ENCODE measurements at places on chromosomes 6 and 20. TPM values are rescaled to one million over a fixed set of nuclear protein-coding genes. Genes with fewer than 3 reads are reported as not detected.

Gene TFAP2A
- 26.6 TPM for total RNA-seq

DNA sequence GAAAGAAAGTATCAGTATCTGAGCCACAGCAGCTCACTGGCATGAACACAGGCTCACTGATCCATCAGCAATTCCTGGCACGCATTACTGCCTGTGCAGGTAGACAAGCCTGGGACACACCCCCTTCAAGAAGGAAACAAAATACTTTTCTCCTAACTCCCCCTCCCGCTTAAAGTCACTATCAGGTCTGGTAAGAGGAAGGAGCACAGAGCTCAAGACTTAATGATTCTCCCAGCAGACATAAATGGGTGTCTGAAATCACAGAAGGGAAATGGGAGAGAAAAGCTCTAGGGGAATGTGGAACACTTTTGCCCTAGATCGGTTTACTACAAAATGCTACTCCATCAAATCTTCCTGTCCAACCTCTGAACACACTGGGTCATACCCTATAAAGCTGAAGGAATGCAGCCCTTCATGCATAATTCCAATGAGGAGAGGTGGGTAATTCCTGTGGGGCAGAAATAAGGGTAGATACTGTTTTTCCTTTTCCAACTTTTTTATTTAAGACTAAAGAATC, at the start of gene ADGRF1:
Gene ADGRF1 (minus strand): TSS at position 58 of the 517 bp plus-strand sequence. CDS start 13,271 bp downstream, outside the sequence.
- peaks cover 5% of the 10 kb centered on the region for H3K4me1 ChIP-seq
- no peak for DNase-seq

DNA sequence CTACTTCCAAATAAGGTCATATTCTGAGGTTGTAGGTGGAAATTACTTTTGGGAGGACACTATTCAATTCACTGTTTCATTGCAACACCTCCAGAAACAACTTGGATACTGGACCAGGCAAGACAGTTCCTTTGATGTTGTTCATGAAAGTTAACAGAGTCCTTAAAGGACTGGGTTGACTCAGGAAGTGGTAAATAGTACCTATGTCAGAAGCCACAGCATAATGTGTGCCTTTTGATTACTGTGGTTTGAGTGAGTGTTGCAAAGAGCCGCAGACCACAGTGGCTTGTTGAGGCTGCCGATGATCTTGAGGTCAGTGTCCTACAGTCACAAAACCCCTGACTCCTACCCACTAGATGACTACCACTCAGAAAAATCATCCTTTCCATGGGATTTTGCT, 10.9 kb downstream of the IL20RA start:
- no peaks in the 10 kb centered on the region for H3K4me1 ChIP-seq
- no peak for DNase-seq
- peaks cover 2% of the 10 kb centered on the region for H3K36me3 ChIP-seq

DNA sequence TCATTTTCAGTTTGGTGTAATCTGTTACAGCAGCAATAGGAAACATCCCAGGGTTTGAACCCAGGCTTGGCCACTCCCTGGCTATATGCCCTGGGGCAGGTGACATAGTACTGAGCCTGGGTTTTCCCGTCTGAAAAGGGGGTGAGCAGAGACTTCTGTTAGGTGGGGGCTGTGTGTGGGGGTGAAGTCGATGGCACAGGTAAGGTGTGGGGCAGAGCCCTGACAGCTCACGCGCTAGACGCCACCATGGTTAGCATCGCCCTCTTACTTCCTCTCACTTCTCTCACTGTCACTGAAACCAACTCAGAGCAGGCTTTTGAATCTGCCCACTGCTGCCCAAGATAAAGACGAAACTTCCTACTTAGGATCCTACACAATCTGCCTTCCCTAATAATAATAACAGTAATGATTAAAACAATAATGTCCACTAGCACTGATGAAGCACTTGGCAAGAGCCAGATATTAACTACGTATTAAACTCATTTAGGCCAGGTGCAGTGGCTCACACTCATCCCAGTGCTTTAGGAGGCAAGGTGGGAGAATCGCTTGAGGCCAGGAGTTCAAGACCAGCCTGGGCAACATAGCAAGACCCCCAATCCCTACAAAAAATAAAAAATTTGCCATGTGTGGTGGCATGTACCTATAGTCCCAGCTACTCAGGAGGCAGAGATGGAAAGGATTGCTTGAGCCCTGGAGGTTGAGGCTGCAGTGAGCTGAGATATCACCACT, 117.9 kb upstream of the PTPN1 start:
- no peak overlapping the region for H3K27ac ChIP-seq
- no peak overlapping the region for H3K4me3 ChIP-seq
- H3K27me3 ChIP-seq: no peaks in the 10 kb centered on the region

GRCh38 chr6:71388856-71389527, 100.4 kb downstream of the OGFRL1 start:
- H3K27ac ChIP-seq: no peak overlapping the region
- H3K36me3 ChIP-seq: no peaks in the 10 kb centered on the region
- H3K27me3 ChIP-seq: no peaks in the 10 kb centered on the region
- H3K4me3 ChIP-seq: no peak overlapping the region
- DNase-seq: no peak
- H3K4me1 ChIP-seq: peaks cover 41% of the 10 kb centered on the region

DNA sequence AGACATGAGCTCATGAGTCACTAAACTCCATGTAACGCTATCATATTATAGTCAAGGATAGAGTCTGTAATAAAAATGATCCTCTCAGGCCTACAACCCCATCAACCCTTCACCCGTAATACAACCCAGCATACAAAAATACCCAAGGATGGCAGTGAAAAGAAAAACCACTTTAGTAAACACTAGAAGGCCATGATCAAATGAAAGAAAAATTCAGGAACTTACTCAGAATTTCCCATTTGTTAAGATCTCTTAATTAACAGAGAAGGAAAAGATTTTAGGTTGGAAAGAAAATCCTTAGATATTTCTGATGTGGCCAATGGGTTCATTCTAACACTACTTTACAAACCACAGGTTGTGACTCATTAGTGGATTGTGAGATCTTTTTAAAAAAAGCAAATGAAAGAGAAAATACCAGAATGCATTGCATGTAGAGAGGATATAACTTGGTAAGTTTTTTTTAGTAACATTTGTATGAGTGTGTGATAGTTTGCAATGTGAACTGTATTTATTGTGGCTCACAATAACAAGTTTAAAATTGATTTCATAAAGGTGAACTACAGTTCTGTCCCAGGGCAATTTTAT, 8.0 kb upstream of the UBE2J1 start:
- no peak overlapping the region for H3K4me3 ChIP-seq
- H3K36me3 ChIP-seq: peaks cover 3% of the 10 kb centered on the region
- H3K27ac ChIP-seq: peak overlapping the region; percentile 18
- no peak for DNase-seq
- H3K4me1 ChIP-seq: peaks cover 10% of the 10 kb centered on the region

GRCh38 chr6:6705915-6706675, 117.6 kb downstream of the LY86 start:
- DNase-seq: no peak
- H3K36me3 ChIP-seq: no peaks in the 10 kb centered on the region
- H3K27me3 ChIP-seq: no peaks in the 10 kb centered on the region
- H3K4me1 ChIP-seq: no peaks in the 10 kb centered on the region
- no peak overlapping the region for H3K4me3 ChIP-seq

DNA sequence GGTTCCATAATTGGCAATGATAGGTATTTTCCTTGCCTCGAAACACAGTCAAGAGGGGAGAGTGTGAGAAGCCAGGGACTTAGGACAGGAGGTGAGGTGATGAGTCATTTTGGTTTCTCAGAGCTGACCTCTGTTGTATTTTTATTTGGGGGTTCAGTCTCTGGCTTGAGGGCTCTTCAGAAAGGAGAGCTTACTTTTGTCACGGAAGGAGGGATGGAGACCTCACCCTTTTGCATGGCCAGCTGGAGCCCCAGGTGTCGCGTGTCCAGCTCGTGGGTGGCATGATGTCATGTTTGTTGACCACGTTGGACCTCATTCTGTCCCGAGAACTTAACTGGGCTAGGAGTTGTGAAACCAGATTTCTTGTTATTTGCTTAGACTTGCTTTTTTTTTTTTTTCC, 293.9 kb downstream of the QKI start:
- H3K36me3 ChIP-seq: no peaks in the 10 kb centered on the region
- no peak overlapping the region for H3K4me3 ChIP-seq
- no peak overlapping the region for H3K27ac ChIP-seq
- peaks cover 13% of the 10 kb centered on the region for H3K4me1 ChIP-seq
- no peak for DNase-seq

DNA sequence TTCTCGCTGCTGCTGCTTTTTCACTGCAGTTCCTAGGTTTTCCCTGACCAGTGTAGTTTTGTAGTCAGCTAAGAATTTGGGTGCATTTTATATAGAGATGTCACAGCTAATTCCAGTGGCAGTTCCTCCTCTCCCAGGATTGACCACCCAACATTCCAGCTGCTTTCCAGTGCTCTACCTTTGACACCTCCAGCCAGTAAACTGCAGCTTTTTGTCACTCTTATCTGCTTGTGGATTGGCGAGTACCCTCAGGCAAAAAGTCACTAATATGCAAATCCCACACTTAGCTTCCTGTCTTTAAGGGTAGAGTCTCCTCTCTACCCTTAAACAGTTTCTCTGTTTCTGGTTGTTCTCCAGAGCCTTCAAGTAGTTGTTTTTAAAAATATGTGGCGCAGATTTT, 146.9 kb upstream of the KCNG1 start:
- H3K36me3 ChIP-seq: peaks cover 1% of the 10 kb centered on the region
- DNase-seq: no peak
- H3K27ac ChIP-seq: no peak overlapping the region
- peaks cover 18% of the 10 kb centered on the region for H3K27me3 ChIP-seq
- no peak overlapping the region for H3K4me3 ChIP-seq

DNA sequence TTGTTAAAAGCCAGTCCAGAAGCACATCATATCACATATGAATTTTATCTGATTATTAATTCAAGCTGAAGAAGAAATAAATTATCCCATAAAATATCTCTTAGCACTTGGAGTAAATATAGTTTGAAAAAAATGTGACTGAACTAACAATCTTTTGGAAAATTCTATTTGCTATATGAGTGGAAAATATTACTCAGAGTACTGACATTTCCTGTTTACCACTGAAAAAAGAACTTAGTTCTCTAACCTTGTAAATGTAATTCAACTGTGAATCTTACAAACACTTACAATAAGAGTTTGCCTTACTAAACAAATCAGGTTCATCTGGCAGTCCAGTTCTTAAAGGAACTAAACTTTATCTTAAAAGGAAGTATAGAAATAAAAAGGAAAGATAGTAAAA, 44.2 kb downstream of the MOXD1 start:
- no peak for DNase-seq
- H3K27me3 ChIP-seq: no peaks in the 10 kb centered on the region

- no peak overlapping the region for H3K27ac ChIP-seq
- DNase-seq: no peak
Measured at GRCh38 chr6:79574630-79575225, 37.5 kb upstream of the LCA5 start.

DNA sequence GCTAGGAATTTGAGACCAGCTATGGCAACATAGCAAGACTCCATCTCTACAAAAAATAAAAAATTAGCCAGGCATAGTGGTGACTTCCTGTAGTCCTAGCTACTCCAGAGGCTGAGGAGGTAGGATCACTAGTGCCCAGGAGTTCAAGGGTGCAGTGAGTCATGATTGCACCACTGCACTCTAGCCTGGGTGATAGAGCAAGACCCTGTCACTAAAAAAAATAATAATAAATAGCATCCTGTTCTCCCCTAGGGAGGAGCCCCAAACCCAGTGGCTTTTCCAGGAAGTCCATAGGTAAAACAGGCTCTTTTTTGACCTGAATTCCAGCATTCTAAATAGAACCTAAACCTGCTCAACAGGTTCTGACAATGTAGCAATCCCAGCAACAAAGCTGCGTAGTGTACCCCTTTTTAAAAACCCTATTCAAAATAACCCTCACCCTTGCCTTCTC, 192.0 kb downstream of the ALDH8A1 start:
- DNase-seq: no peak
- H3K27ac ChIP-seq: no peak overlapping the region
- no peaks in the 10 kb centered on the region for H3K27me3 ChIP-seq
- no peaks in the 10 kb centered on the region for H3K36me3 ChIP-seq
- H3K4me1 ChIP-seq: peaks cover 10% of the 10 kb centered on the region
- H3K4me3 ChIP-seq: no peak overlapping the region

- no peaks in the 10 kb centered on the region for H3K36me3 ChIP-seq
- no peak for DNase-seq
- H3K4me1 ChIP-seq: peaks cover 10% of the 10 kb centered on the region
- H3K4me3 ChIP-seq: peak overlapping the region; percentile 72
- peaks cover 16% of the 10 kb centered on the region for H3K27me3 ChIP-seq
Measured at GRCh38 chr6:110039981-110040383, 61.9 kb downstream of the GPR6 start.

DNA sequence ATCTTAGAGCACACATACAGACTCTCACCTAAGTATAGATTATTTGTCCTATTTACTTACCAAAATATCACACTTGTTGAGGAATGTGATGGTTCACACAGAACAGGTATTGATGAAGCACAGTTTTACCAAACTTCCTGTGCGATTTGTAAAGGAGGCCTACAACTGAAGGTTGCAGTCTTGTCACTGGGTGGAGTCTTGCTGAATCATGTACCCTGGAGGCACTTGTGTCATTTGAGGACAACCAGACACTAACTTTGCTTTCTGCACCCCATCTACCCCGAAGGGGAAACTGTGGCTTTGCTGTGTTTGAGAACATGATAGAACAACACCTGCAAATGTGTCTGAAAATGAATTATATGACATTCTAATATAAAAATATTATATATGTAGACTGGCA, 32.4 kb upstream of the HINT3 start:
- H3K36me3 ChIP-seq: peaks cover 45% of the 10 kb centered on the region
- no peak overlapping the region for H3K27ac ChIP-seq
- no peak overlapping the region for H3K4me3 ChIP-seq
- no peaks in the 10 kb centered on the region for H3K27me3 ChIP-seq
- H3K4me1 ChIP-seq: peaks cover 68% of the 10 kb centered on the region

DNA sequence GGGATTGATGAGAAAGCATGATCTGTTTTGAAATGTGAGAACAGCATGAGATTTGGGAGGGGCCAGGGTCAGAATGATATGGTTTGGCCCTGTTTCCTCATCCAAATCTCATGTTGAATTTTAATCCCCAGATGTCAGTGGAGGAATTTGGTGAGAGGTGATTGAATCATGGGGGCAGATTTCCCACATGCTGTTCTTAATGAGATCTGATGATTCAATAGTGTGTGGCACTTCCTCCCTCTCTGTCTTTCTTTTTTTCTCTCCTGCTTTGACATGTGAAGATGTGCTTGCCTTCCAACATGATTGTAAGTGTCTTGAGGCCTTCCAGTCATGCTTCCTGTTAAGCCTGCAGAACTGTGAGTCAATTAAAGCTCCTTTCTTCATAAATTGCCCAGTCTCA, 1060.3 kb upstream of the CITED2 start:
- no peak overlapping the region for H3K27ac ChIP-seq
- H3K4me3 ChIP-seq: no peak overlapping the region
- H3K27me3 ChIP-seq: no peaks in the 10 kb centered on the region
- H3K4me1 ChIP-seq: peaks cover 46% of the 10 kb centered on the region
- DNase-seq: no peak
- peaks cover 14% of the 10 kb centered on the region for H3K36me3 ChIP-seq

DNA sequence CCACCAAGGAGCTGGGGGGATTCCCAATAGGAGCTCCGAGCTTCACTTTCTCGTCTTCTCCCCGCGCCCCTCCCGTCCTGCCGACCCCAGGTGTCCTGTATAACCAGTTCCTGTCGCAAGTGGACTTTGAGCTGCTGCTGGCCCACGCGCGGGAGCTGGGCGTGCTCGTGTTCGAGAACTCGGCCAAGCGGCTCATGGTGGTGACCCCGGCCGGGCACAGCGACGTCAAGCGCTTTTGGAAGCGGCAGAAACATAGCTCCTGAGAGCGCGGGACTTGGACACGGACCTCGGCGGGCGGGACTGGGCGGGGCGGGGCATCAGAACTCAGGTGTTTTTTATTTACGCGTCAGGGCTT, 340 bp upstream of the VARS2 start:
- H3K4me1 ChIP-seq: peaks cover 48% of the 10 kb centered on the region
- DNase-seq: no peak
- no peaks in the 10 kb centered on the region for H3K27me3 ChIP-seq
- peak overlapping the region; percentile 82 for H3K27ac ChIP-seq

GRCh38 chr6:26024651-26025046, 62.0 kb downstream of the TRIM38 start:
- no peak for DNase-seq
- H3K27me3 ChIP-seq: no peaks in the 10 kb centered on the region
- H3K4me3 ChIP-seq: no peak overlapping the region
- H3K4me1 ChIP-seq: peaks cover 37% of the 10 kb centered on the region

Measured in chondrocyte (in vitro differentiated cells).